ENCODE measurements at places on chromosomes 1 and 21.
A peak's percentile ranks its signal among the peaks of the same experiment; 100 is the strongest.

- no peak for DNase-seq
Measured at GRCh38 chr1:52263153-52263910, 102.7 kb downstream of the CC2D1B start.

- DNase-seq, result peak; percentile 34
Measured at GRCh38 chr21:35095859-35096291, 46.8 kb upstream of the RUNX1 start.

- DNase-seq, result no peak
Measured at GRCh38 chr1:99133756-99134500, 129.3 kb upstream of the PLPPR5 start.

DNA sequence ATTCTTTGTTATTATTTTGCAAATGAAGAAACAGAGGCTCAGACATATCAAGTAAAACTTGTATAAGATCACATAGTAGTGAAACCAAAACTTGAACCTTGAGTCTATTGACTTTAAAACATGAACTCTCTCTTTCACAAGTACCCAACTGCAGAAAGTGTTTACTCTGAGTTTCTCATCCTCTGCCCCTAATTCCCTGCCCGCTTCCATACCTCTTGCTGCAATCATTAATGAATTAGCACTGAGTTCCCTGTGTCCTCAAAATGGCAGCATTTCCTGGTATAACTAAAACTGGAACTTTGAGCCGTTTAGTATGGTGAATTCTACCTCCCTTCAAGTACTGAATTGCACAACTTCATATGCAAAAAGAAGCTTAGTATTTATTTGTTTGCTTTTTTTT is 147.7 kb upstream of the DNAH14 start:
- no peak for DNase-seq

GRCh38 chr1:93673163-93673829 is 8.3 kb downstream of the BCAR3 start:
- DNase-seq, result no peak

DNA sequence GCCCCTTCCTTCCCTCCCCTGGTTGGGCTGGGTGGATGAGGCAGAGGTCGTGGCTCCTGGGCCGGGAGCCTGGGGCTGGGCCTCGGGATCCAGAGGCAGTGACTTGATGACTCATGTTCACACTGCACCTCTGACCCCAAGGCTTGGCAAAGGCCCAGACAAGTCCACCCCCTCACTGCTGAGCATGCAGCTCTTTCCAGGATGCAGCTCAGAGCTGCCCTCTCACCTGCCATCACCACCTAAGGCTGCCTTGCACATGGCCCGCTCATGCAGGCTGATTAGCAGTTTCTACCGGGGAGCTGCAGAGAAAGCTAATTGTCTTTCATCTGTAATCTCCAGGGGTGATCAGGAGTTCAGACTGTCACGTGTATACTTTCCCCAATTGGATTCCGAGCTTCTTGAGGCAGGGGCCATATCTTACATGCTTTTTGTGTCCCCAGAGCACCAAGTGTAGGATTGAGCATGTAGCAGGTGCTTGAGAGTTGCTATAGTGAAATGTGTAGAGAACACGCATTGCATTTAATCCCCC is 62.1 kb downstream of the LRRN2 start:
- no peak for DNase-seq

DNA sequence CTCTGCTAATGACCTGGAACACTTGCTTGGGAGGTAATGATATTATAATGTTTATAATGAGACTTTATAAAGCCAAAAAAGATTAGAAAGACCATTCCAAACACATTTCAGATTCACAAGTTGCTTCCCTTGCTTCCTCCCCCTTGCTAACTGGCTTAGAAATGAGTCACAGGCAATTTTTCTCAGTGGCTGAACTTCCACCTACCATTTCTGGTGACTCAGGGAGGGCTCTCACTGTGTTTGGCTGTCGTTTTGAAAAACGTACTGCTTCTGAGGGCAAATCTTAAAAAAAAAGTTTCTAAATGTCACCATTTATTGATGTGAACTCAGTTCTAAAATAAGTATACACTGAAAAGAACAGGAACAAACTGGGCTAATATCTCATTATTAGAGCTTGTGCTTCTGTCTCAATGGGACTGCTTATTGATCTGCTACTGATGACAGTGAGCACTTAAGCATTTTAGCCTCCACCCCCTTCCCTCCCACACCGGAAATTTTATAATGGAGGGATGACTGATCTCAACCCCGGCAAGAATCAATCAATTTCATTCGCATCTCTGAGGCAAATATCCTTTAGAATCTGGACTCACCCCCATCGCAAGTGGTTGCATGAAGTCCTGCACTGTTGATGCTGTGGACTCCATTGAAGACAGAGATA is 278.3 kb downstream of the KCTD3 start:
- DNase-seq, result peak; percentile 47

DNA sequence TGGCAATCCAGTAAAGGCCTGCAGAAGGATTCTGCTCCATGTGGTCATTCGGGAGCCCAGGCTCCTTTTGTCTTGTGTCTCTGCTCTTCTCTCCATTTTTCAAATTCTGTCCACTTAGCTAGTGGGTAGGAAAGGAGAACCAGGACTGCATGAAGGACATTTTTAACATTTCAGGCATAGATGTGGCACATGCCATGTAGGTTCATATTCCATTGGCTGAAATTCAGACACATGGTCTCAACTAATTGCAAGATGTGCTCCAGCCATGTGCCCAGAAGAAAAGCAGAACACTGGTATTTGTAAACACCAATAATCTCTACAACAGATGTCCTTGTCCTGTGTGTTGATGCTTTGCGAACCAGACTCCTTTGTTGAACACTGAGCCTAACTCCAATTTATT is 85.2 kb upstream of the WLS start:
- DNase-seq, result no peak

DNA sequence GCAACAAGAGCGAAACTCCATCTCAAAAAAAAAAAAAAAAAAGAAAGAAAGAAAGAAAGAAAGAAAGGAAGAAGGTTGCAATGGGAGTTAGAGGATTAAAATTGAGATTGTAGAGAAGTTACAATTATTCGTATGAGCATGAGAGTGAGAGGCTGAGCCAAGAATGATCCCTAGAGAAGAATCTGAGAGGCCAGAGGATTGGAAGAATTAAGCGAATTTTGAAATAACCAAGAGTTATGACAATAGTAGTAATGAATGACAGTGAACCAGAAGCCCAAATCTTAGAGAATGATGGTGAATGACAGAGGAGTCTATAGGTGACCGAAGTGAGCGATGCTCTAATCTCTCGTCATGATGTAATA is 369 bp upstream of the ZYG11B start:
- no peak for DNase-seq

- no peak for DNase-seq
Measured at GRCh38 chr1:18608534-18608933, 22.1 kb upstream of the PAX7 start.

DNA sequence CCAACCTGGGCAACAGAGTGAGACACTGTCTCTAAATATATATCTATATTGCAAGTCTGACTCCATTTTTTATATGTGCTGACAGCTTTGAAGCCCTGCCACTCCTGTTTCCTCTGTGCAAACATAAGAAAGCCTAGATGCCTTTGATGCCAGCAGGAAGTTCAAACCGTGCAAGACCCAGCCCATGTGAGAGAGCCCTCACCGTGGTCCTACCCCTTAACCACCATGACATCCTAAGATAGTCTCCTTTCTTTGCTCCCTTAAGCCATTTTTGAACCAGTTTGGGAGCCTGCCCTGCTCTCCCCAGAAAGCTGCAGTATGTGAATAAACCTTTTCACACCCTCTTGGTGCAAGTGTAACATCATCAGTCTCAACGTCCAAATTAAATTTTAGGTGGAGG is 3.7 kb upstream of the DIPK1A start:
- DNase-seq, result no peak

DNA sequence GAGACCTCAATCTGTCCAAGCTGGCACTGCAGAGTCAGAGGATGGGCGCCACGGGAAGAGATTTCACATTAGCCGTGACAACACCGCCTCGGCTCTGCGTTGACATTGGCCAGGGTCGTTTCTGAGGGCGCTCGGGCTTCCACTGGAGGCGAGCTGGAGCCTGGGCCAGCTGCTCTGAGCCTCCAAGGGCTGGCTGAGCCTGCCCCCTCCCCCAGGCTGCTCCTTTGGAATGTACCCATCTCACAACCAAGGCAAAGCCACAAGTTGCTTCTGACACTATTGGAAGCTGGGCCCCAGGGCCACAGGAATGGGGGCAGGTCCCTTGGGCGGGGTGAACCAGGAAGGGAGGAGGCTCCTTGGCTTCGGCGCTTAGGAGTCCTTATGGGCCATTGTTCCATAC is 12.7 kb downstream of the GPR3 start:
- DNase-seq, result no peak

DNA sequence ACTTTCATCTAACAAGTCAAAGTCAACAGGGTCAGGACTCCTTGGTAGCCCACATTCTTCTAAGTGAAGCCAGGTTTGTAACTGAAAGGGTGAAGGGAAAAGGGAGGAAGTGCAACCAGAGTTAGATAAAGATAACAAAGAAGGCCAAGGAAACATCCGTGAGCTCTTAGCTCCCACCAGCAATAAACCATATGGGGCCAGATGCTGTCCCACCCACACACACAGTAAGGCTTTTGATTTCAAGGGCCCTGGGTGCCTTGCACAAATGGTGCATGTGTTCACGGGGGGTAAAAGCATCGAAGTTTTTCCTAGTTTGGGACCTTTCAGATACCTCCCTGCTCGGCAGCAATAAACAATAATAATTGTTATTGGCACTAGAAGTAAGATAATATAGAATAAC is 5.1 kb upstream of the TIAM1 start:
- no peak for DNase-seq

DNA sequence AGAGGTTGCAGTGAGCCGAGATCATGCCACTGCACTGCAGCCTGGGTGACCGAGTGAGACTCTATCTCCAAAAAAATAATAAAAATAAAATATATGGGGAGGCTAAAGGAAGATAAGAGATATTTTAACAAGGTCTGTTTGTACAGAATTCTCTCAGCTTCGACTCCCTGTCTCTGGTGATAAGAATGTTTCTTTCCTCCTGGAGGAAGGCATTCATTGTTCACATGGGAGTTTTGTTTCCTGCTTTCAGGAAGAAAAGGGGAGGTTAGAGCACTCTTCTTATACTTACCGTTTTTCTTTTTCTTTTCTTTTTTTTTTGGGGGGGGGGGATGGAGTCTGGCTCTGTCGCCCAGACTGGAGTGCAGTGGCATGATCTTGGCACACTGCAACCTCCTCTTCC is 2.0 kb upstream of the NAXE start:
- no peak for DNase-seq

All from AG04449 (cell line).